Posterior cingulate gyrus (tissue), 11 donors: ENCODE measurements at places on chromosomes 1 and 21.

DNA sequence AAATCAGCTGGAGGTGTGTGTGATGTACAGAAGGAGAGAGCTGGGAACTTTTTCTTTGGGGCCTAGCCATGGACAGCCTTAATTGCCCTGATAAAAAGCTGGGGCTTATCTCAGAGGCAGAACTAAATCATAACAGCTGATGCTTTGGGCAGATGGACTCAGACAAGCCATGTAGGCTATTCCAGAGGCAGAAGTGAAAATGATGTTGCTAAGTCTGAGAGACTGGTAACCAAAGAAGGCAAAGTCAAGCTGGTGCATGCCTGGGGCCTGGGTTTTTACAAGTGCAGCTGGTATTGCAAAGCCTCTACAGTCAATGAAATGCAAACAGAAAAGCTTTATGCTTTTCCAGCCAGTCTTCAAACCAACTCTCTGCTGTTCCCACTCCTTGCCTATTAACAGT lies 39.0 kb upstream of the LMX1A start:
- no peak for DNase-seq

DNA sequence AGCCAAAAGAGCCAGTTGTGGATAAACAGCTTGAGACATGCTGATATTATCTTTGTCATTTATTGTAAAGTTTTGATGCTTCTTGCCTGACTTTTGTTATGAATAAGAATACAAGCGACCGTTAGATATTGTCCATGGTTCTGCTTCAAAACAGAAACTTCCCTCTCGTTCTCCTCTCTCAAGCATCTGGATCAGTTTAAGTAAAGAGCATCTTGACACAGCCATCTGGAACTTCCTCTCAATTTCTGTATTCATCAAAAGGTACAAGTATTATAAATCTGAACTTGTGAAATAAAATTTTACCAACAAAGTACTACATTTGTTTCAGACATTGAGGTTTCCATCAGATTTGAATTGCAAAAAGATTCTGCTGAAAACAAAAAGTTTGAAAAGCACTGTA lies 36.4 kb upstream of the CLDN14 start:
- DNase-seq = no peak

DNA sequence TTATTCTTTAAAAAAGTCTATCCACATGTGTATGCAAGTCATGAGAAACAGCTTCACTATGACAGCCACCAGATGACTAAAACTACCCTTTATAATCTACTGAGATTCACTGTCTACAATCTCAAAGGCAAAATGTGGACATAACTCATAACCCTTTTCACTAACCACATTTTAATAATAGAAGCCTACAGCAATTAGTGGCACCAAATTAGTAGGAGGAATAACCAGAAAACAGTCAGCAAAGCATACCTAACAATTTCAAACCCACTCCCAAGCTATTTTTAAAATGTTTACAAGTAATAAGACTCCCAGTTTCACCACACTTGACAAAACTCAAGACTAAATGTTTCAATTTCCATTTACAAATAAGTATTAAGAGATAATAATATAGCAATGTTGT lies 442.9 kb downstream of the PTPRC start:
- no peak for DNase-seq

- peak; percentile 43 for DNase-seq
Measured at GRCh38 chr1:160428655-160429054, 28.3 kb downstream of the VANGL2 start.

- no peak for DNase-seq
Measured at GRCh38 chr1:118974661-118975060, 13.5 kb downstream of the TBX15 start.

DNA sequence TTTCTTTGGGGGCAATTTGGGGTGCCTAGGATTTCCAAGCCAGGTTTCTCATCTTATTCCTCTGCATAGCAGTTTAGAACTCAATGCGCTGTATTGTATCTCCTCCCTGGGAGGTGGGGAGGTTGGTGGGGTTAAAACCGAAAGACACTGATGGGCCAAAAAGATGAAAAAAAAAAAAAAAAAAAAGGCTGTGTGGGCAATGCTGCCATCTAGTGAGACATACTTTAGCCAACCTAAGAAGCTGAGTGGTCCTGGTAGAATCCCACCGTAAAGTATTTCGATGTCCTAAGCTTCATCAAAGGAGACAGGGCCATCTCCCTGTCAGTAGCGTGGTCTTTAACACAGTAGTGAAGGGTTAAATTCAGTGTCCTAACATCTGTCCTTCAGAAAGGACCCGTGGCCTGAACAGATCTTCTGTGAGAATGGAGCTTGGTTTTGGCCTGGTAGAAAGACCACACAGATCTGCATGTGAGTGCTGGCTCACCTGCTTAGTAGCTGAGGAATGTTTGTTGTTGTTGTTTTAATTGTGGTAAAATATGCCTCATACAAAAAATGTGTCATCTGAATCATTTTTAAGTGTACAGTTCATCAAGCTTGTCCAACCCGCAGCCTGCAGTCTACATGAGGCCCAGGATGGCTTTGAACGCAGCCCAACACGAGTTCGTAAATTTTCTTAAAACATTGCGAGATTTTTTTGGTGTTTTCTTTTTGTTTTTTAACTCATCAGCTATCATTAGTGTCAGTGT lies 226.2 kb downstream of the KIF26B start:
- DNase-seq = no peak

DNA sequence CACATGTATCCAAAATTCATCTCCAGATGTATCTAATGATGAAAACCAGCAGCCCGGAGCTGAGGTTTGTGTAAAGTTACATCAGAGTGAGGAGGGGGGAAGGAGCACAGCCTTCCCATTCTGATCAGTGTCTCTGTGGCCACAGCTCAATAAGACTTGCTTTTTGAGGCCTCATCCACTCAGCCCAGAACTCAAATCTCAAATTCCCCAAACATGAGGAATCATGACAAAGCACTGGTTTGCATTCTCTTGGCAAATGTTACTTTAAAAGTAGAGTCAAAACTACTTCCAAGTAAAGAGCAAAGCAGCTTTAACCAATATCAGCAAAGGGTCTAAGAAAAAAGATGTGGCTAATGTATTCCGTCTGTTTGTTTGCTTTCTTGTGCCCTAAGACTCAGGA lies 30.9 kb downstream of the CCN1 start:
- DNase-seq = no peak

GRCh38 chr21:16377857-16378256 lies 648.1 kb downstream of the USP25 start:
- no peak for DNase-seq

GRCh38 chr1:20069874-20070273 lies at the start of gene PLA2G5:
Gene PLA2G5, plus strand, starts transcription at chr1:20070194. Its CDS starts 14,637 bp downstream, at chr1:20084831.
- DNase-seq = no peak
